ENCODE measurements at places on chromosomes 6 and 20.

DNA sequence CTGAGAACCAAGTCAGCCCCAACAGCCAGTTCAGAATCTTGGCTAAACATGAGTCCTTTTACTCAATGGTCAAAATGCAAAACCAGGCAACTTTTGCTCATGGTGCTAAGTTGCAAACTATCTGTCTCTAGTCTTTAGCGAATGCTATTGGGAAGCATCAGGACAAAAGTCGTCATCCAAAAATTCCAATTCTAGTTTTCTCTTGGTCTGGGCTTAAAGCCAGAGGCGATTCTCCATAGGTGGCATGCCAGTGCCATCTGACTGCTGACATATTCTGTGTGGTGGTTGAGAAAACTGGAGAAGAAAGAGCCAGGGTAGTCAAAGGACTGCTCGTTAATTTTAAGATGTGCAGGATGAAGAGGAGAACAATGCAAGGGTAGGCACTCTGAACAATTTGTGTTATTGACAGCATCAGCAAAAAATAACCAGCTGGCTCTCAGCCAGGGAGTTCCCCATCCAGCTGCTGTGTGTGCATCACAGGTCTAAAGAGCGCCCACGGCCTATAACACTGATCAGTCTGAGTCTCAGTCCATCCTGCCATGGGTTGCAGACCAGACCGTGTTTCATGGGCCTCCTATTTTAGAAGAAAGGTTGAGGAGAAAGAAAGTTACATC, 313.6 kb downstream of the ALDH8A1 start:
- DNase-seq, result no peak

DNA sequence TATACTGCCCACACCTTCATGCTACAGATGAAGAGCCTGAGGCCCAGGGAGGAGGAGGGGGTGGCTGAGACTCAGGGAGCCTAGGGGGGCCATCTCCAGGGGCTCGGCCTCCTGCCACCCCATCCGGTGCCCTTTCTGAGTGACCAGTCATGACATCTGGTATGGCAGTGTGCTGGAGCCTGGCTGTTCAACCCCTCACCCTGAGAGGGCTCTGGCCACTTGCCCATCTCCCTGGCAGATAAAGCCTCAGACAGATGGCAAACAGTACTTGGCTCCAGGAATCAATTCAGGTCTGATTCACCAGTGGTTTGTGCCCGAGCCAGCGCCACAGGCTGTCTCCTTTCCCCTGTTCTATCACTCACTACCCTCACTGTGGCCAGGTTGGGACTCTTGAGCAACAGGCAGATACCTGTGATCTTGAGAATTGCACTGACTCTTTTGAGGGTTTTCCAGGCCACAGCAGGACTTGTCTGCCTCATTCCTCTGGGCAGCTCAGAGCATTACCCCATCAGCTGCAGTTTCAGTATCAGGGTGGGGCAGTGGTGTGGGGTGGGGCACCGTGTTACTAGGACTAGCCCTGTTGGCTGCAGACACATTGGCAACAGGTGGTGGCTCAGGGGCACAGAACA, 22.8 kb downstream of the SRSF3 start:
- no peak for DNase-seq

GRCh38 chr20:55974491-55975202, 30.7 kb downstream of the CBLN4 start:
- no peak for DNase-seq

DNA sequence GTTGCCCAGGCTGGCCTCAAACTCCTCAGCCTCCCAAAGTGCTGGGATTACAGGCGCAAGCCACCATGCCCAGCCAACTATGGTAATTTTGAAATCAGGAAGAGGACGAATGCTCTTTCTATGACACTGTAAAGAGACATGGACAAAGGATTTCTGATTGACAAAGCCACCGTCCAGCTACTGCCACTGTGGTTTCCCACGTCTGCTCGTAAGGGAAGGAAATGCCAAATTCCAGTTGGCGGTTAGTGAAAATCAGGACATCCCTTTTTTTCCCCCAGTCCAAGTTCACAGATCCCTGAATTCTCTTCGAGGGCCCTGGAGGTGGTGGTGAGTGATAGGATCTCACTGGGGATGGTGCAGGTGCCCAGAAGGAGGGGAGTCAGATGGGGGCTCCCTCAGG, 31.2 kb downstream of the SNAI1 start:
- DNase-seq, result no peak

DNA sequence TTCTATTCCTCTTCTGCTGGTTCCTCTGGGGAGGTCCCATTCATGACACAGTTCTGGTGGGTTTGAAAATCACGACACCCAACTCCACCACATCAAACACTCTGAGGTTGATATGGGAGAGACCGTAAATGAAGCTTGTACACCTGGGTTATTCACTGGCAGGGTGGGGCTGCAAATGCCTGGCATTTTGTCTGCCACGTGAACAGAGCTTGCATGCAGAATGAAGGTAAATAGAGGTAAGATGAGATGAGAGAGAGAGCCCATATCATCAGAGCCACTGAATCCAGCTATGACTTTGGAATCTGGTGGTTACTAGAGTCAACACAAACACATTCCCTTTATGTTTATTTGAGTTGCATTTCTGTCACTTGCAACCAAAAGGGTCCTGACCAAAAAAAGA, 97.4 kb downstream of the BANF2 start:
- no peak for DNase-seq

DNA sequence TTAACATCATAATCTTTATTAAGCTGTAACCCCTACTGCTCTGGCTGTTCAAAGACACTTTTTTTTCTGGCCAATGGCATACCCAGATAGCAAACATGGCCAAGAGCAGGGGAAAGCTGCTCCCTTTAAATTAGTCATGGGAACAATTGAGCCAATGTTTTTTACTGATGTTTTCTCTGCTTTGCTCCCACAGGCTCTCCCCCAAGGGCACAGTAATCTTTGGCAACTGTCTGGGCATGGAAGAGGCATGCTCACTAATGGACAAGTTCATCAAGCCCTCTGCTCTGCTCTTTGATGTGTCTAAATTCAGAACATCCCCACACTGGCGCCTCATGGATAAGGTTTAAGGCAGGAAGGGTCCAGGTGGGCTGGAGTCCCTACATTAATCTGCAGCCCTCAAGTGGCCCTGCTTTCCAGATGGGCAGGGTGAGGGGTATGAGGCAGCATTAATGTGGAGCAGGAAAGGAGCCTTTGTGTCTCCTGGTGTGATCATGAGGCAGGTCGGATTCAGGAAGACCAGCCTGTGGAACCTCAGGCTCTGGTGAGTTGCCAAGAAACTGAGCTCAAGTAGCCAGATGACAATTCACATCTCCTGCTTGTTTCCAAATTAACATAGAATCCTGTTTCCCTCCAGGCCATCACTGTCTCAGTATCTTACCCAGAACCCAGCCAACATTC, 227.0 kb upstream of the CST7 start:
- no peak for DNase-seq

Measured in T-helper 17 cell (primary cell).